Prostate gland (tissue), 2 donors: ENCODE measurements at places on chromosomes 1 and 21. TPM values are rescaled to one million over a fixed set of nuclear protein-coding genes. Genes with fewer than 3 reads are reported as not detected.

DNA sequence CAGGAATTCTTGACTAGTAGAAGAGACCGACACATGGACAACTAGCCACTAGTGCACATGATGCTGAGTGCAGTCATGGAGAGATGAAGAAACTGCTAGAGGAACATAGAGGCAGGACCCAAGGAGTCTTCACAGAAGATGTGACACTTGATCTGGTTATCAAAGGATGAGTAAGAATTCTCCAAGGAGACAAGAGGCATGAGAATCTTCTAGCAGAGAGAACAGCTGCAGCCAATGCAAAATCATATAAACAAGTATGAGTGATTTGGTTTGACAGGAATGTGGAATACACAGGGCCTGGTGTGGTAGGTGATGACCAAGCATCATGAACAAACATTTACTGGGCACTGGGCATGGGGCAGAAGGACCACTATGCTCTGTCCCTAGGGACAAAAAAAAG is 140.9 kb upstream of the CTTNBP2NL start:
- no peaks in the 10 kb centered on the region for H3K36me3 ChIP-seq
- no peak overlapping the region for H3K27ac ChIP-seq
- H3K4me1 ChIP-seq: no peaks in the 10 kb centered on the region
- no peaks in the 10 kb centered on the region for H3K27me3 ChIP-seq
- no peak overlapping the region for H3K4me3 ChIP-seq
- DNase-seq: no peak

DNA sequence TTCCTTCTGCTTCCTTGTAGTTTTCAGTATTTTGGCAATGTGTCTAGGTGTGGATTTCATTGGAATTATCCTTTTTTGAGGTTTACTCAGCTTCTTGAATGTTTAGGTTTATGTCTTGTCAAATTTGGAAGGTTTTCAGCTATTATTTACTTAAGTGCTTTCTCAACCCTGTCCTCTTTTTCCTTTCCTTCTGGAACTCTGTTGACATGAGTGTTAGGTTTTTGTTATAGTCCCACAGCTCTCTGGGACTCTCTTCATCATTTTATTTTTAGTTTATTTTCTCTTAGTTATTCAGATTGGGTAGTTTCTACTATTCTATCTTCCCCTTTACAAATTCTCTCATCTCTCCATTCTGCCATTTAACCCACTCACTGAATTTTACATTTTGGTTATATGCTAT is 63.1 kb upstream of the GPR88 start:
- H3K4me1 ChIP-seq: no peaks in the 10 kb centered on the region
- DNase-seq: no peak
- no peak overlapping the region for H3K27ac ChIP-seq
- no peak overlapping the region for H3K4me3 ChIP-seq
- no peaks in the 10 kb centered on the region for H3K36me3 ChIP-seq

HAPLN2 gene
- total RNA-seq: 10.2 TPM

A3GALT2 gene
- not detected for total RNA-seq
